Activated CD4-positive, alpha-beta T cell treated with anti-CD3 and anti-CD28 coated beads, Interleukin-2, Interleukin-4, amounts not matched to agents 100 ng/mL and 50 ng/mL, durations not matched to agents 16 hours and 8 hours (primary cell): ENCODE measurements at places on chromosomes 11 and 22.

- no peak for DNase-seq
Measured at GRCh38 chr22:35842954-35843353, 125.3 kb downstream of the APOL5 start.

DNA sequence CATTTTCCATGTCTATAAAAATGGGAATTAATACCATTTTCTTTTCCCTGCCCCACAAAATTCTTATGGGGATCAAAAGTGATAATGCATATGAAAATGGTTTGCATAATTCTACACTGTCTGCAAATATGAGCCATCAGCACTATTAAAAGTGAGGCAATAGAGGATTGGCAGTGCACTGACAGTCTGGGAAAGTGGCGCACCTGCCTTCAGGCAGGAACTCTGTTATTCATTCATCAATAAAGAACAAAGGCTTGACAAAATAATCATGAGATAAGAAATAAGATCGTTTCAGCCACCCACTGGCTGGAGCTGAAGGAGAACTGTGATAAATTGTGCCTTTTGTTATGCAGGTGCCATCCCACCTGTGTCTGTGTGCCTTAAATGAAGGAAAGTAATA, 49.5 kb downstream of the ARFGAP2 start:
- DNase-seq = no peak

DNA sequence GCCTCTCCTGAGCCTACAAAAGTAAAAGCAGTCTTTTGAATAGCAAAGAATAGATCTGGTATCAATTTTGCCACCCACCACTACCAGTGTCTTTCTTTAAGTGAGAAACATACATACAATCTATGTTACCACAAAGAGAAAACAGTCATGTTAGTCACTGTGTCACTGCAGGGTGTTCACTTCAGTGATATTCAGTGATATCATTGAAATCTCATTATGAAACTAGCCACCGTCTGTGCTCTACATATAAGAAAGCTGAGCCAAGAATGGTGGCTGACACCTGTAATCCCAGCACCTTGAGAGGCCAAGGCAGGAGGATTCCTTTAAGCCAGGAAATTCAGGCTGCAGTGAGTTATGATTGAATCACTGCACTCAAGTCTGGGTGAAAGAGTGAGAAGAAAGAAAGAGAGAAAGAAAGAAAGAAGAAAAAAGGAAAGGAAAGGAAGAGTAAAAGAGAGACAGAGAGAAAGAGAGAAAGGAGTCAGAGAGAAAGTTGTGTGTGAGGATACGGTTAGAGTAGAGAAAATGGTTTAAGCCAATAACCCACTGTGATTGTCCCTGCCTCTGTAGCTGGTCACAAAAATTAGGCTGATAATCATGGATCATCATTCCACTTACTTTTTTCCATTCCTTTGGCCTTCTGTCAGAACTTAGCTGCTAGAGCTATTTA, 847.1 kb downstream of the FAM181B start:
- DNase-seq = peak; percentile 25

- peak; percentile 62 for DNase-seq
Measured at GRCh38 chr11:83194281-83195142, 1.0 kb downstream of the ANKRD42 start.

GRCh38 chr11:44610186-44610955, 44.9 kb downstream of the CD82 start:
- DNase-seq = no peak

DNA sequence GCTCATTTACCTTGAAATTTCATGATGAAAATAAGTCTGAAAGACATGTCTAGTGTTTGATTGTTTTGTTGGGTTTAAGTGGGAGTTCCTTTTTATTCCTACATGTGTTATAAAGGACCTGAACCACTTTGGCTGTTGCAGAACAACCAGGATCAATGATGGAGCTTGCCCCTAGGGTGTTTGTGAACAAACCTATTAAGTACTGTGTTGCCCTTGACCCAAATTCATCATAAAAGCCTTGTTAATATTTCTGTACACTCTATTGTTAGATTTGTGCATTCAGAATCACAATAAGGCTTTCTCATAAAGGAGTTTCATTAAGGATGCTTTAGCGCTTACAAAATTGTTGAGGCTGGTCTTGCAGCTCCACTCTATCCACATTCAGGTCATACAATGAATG, 452.6 kb downstream of the NELL1 start:
- DNase-seq = no peak

GRCh38 chr22:17957693-17958092, 66.7 kb downstream of the MICAL3 start:
- DNase-seq = no peak

- no peak for DNase-seq
Measured at GRCh38 chr11:128790196-128790595, 76.9 kb downstream of the KCNJ1 start.

- no peak for DNase-seq
Measured at GRCh38 chr11:76577226-76577920, 93.2 kb downstream of the LRRC32 start.

DNA sequence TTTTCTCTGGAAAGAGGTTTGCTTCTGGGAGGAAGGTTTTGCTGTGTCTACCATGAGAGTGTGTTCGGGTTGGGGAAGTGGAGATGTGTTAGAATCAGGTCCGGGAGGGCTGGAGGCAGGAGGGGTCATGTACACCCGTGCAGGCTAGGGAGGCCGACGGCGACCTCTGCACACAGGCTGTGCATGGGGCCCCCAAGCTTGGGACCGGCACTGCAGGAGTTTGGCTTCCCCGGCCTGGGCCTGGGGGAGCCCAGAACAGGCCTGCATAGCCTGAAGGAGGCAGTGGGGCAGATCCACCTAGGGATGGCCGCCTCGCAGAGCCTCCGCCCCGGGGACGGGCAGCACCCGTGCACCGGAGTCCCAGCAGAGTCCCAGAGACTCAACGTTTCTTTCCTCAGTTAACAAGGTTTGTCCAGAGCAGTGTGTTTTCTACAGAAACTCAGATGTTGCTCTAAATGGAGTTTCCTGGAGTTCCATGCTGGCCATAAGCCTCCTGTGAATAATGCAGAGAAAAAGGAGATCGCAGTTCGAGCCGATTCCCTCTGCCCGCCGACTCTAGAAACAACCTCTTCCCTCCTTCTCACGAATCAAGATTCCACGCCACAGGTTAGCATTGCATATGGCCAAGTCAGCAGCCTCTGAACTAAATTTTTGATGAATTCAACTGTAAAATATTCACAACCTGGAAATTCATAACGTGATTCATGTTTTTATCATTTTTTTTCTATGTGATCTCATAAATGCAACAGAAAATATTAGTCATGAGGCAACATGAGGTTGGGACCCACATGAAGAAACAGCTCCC, 427.3 kb downstream of the BRD1 start:
- no peak for DNase-seq

- no peak for DNase-seq
Measured at GRCh38 chr11:35539781-35540281, 14.4 kb upstream of the PAMR1 start.
